ENCODE measurements at places on chromosomes 12 and 14. TPM values are rescaled to one million over a fixed set of nuclear protein-coding genes. Genes with fewer than 3 reads are reported as not detected.
A peak's percentile ranks its signal among the peaks of the same experiment; 100 is the strongest.

The ERBB3 gene
- 30.0 TPM for total RNA-seq

The TESPA1 gene
- 2.5 TPM for total RNA-seq

The FGD4 gene
- total RNA-seq, result 51.4 TPM

The FLVCR2 gene
- 4.3 TPM for total RNA-seq

The KERA gene
- total RNA-seq, result not detected

The SRGAP1 gene
- 17.5 TPM for total RNA-seq

The FOXG1 gene
- not detected for total RNA-seq

The ASCL1 gene
- 0.13 TPM for total RNA-seq

The KRT7 gene
- 333 TPM for total RNA-seq

The SLC5A8 gene
- total RNA-seq, result 114 TPM

The NTS gene
- 0.45 TPM for total RNA-seq

GRCh38 chr14:69711065-69711464, 55.9 kb upstream of the SRSF5 start:
- peak; percentile 30 for DNase-seq

DNA sequence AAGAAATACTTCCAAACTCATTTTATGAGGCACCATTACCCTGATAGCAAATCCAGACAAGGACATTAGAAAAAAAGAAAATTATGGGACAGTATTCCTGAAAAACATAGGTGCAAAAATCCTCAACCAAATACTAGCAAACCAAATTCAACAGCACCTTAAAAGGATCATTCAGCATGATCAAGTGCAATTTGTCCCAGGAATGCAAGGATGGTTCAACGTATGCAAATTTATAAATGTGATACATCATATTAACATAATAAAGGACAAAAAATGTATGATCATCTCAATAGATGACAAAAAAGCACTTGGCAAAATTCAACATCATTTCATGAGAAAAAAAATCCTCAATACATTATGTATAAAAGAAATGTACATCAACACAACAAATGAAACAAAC, 162.9 kb downstream of the DUSP6 start:
- DNase-seq, result no peak

- no peak for DNase-seq
Observed at GRCh38 chr12:123047289-123047688, 66.8 kb downstream of the ARL6IP4 start.

- no peak for DNase-seq
Observed at GRCh38 chr12:31519511-31519910, 71.4 kb downstream of the DENND5B start.

- DNase-seq, result no peak
Observed at GRCh38 chr12:70822412-70822811, 98.1 kb downstream of the PTPRR start.

- DNase-seq, result no peak
Observed at GRCh38 chr12:42855362-42855950, 265.9 kb upstream of the PRICKLE1 start.

DNA sequence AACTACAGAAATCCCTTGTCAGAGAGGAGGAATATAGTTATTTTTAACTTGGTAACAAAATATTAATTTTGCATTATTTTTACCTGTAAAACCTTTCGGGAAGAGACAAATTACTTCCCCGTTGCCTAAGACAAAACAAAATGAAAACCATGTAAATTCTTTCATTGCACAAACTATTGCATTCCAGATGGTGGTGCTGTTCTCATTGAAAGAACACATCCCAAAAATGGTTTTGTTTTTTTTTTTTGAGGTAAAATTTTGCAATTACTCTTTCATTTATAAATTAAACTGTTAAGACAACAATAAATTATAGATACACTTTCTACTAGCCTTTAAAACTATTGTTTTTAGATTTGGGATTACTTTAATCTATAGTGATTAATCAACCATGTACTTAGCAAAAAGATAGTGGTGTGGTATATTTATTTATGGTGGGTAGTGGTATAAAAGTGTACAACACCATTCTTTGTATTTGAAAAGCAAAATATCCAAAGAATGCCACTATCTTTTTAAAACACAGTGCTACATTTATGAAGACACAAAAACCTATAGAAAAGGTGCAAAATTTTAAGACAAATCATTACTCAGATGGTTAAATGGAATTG, 115.5 kb downstream of the SLC38A1 start:
- no peak for DNase-seq

GRCh38 chr14:102827716-102828115, 50.5 kb downstream of the TRAF3 start:
- DNase-seq, result peak; percentile 22

GRCh38 chr14:58428118-58428683, 682 bp downstream of the KIAA0586 start:
- no peak for DNase-seq

GRCh38 chr14:77909911-77910310, 110.0 kb downstream of the ADCK1 start:
- no peak for DNase-seq

GRCh38 chr14:55976655-55977054, 141.6 kb upstream of the PELI2 start:
- DNase-seq, result no peak

DNA sequence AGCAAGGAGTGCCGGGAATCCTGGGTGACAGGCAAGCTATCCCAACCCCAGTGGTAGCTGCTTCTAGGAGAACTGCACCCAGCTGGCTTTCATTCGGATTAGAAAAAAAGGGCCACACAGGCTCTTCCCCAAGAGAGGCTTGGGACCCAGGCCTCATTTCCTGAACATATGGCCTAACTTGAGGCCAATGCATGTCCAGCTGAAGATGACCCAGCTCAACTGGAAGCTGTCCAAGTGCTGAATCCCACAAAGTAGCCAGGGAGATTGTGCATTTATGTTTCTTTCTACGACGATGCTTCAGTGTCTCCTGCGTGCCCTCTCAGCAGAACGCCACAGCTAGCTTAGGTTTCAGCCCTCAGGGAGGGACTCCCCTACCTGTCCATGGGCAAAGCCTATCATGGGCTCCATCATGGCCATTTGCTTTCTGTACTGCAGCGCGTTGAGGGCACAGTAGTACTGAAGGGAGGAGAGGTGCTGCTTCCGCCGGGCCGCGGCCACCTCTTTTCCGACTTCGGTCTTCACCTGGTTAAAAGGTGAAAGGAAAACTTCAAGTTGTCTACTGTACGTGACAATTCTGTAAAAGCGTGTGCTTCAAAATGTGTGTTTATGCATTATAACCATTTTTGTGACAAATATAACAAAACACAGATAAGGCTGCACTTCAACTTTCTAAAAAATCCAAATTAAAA, 29.1 kb downstream of the APPL2 start:
- no peak for DNase-seq
